Karpas-422 (cell line): ENCODE measurements at places on chromosomes 7 and 10. TPM values are rescaled to one million over a fixed set of nuclear protein-coding genes. Genes with fewer than 3 reads are reported as not detected.

Gene NET1
- total RNA-seq: 37.2 and 39.1 TPM in 2 replicates

Gene ANKRD61
- 0.22 and 0.71 TPM in 2 replicates for total RNA-seq

- H3K27me3 ChIP-seq: no peaks in the 10 kb centered on the region
- no peak for DNase-seq
- no peak within 1 kb of the TSS for H3K27ac ChIP-seq
- no peak within 1 kb of the TSS for H3K4me3 ChIP-seq
- no peaks in the 10 kb centered on the region for H3K4me1 ChIP-seq
Observed at GRCh38 chr10:49298983-49299815, at the start of gene C10orf71. TSS of gene C10orf71 (plus strand) at chr10:49299170. CDS start at chr10:49322546, 23,376 bp downstream.

DNA sequence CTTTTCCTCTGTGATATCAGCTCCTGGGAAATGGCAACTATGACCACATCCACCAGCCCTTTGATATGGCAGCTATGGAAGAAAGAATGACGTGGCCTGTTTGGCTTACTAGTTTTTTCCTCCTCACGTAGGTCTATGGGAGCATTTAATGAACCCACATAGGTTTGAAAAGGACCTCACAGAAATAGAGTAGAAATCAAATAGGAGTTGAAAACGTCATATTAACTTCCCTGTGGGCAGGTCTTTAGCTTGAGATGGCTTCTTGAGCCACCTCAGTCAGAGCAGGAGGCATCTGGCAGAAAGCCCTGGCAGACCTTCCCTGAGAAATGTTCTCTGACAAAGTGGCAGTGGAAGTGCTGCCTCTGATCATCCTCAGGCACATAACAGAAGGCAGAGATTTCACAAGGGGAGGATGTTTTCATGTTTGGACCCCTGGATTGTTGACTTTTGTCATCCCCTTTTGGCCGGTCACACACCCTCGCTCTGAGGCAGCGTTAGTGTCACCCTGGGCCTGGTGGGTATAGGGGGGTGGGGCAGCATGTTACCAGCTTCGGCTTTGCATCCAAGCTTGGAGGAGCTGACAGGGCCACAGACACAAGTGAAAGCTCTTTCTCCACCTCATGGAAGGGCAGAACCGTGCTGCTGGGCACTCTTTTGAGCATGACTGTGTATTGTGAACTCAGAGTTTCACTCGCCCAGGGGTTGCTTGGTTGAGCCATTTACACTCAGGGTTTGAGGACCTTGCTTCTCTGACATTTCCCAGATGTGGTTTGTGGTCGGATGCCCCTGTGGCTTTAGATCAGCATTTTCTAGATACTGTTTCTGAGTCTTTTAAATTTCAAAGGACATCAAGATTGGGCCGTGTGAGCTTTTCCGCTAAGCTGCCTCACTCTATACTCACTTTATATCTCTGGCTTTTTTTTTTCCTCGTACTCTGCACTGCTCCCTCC lies 184.2 kb downstream of the STK31 start:
- no peaks in the 10 kb centered on the region for H3K27me3 ChIP-seq
- no peaks in the 10 kb centered on the region for H3K36me3 ChIP-seq
- no peaks in the 10 kb centered on the region for H3K4me1 ChIP-seq
- H3K27ac ChIP-seq: no peak overlapping the region
- no peak overlapping the region for H3K4me3 ChIP-seq

Gene ST8SIA6
- total RNA-seq: not detected in 2 replicates

Gene ASL
- 19.4 and 51.3 TPM in 2 replicates for total RNA-seq

DNA sequence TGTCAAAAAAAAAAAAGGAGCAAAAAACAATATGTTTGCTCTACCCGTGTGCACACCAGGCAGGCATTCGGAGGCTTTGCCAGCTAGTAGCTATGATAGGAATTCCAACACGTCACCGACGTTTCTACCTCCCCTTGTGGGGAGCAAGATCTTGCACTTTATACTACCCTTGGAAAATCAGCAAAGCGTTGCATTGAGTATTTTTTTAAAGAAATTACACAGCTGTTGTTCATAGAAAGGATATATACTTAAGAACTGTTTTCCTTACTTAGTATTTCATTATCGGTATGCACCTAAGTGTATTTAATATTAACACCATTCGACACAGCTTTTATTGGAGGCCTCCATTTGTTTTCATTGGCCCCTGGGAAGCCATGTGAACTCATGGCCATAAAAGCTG lies 159.9 kb upstream of the MGMT start:
- no peaks in the 10 kb centered on the region for H3K4me1 ChIP-seq
- H3K36me3 ChIP-seq: no peaks in the 10 kb centered on the region
- no peaks in the 10 kb centered on the region for H3K27me3 ChIP-seq

- H3K4me1 ChIP-seq: no peaks in the 10 kb centered on the region
- no peak overlapping the region for H3K4me3 ChIP-seq
- no peaks in the 10 kb centered on the region for H3K27me3 ChIP-seq
- H3K36me3 ChIP-seq: no peaks in the 10 kb centered on the region
- no peak overlapping the region for H3K27ac ChIP-seq
Observed at GRCh38 chr10:52674474-52674873, 98.1 kb downstream of the MBL2 start.

GRCh38 chr10:75466001-75466400 lies 34.6 kb downstream of the LRMDA start:
- no peak for DNase-seq
- H3K36me3 ChIP-seq: no peaks in the 10 kb centered on the region
- no peak overlapping the region for H3K4me3 ChIP-seq
- no peak overlapping the region for H3K27ac ChIP-seq

DNA sequence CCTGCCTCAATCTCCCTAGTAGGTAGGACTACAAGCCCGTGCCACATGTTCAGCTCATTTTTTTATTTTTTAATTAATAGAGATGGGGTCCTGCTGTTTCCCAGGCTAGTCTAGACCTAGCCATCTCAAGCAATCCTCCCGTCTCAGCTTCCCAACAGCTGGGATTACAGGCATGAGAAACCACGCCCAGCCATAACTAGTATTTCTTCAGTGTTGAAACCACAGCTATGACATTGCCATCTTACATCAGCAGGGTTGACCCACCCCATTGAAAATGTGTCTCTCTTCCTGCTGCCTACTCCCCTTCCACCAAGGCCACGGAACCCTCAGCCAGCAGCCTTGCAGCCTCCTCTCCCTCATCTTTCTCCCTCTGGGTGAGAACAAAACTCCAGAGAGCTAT lies 62.1 kb upstream of the ZNF746 start:
- H3K36me3 ChIP-seq: peaks cover 5% of the 10 kb centered on the region; the same call in 1 of the 2 replicates
- H3K27me3 ChIP-seq: no peaks in the 10 kb centered on the region
- no peak overlapping the region for H3K27ac ChIP-seq
- no peaks in the 10 kb centered on the region for H3K4me1 ChIP-seq
- no peak for DNase-seq

Gene SORBS1
- 0.15 and 0.61 TPM in 2 replicates for total RNA-seq

- H3K4me3 ChIP-seq: no peak overlapping the region
- no peak for DNase-seq
- H3K27ac ChIP-seq: no peak overlapping the region
- no peaks in the 10 kb centered on the region for H3K4me1 ChIP-seq
Observed at GRCh38 chr10:102595293-102595692, 49.0 kb upstream of the TRIM8 start.

Gene SEMA3C
- not detected in 2 replicates for total RNA-seq

DNA sequence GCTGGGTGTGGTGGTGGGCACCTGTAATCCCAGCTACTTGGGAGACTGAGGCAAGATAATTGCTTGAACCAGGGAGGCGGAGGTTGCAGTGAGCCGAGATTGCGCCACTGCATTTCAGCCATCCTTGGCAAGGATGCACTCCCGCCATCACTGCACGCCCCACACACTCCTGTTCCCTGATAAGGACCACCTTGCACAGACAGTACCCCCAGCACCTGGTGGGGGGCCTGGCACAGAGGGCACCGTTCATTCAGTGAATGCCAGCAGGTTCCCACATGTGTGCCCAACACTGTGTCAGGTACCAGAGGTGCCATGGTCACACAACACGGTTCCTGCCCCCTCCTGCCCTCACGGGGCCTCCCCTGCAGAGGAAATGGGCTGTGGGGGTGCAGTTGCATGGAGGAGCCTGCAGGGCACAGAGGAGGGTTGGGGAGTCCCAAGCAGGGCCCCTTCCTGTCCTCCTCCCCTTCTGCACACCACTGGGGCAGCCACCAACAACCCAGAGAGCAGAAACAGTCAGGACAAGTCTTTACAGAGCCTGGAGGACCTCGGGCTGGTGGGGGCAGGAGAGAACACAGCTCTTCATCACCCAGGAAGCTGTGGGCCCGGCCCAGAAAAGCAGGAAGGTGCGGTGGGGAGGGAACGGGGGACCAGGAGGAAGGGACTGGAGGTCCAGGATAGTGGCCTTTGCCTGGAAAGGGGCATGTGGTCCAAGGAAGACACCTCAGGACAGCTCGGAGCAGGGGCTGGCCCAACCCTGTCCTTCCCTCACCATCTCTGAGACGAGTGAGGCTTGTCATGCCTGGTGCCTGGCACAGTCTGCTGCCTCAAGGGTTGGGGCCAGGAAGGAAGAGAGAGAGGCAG lies 7.1 kb downstream of the CRYGN start:
- no peaks in the 10 kb centered on the region for H3K36me3 ChIP-seq
- no peak overlapping the region for H3K27ac ChIP-seq
- peaks cover 4% of the 10 kb centered on the region; the same call in 1 of the 2 replicates for H3K4me1 ChIP-seq

GRCh38 chr10:17974505-17974904 lies 22.8 kb downstream of the SLC39A12 start:
- no peaks in the 10 kb centered on the region for H3K4me1 ChIP-seq
- H3K4me3 ChIP-seq: no peak overlapping the region
- DNase-seq: no peak
- H3K27ac ChIP-seq: no peak overlapping the region
- no peaks in the 10 kb centered on the region for H3K36me3 ChIP-seq

GRCh38 chr10:4725917-4726606 lies 99.9 kb upstream of the AKR1E2 start:
- H3K4me3 ChIP-seq: no peak overlapping the region
- no peaks in the 10 kb centered on the region for H3K27me3 ChIP-seq
- H3K27ac ChIP-seq: no peak overlapping the region
- no peaks in the 10 kb centered on the region for H3K4me1 ChIP-seq
- no peak for DNase-seq

DNA sequence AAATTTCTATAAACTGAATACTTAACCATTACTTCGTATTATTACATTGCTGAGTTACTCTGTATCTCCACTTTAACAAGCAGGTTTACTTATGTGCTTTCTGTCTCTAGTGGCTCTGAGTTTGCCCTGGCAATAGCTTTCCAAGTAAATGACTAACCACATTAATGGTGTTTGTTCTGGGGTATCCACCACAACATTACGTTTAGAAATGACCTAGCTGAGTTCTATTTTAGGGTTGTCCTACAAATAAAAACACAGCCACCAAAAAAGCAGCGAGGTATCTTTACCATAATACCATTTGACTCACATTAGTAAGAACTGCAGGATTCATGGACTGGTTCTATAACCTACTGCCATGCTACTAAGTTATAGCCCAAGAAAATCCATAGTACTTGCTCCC lies 83.1 kb downstream of the HIBADH start:
- H3K4me1 ChIP-seq: peaks cover 21% of the 10 kb centered on the region
- H3K27ac ChIP-seq: no peak overlapping the region
- no peaks in the 10 kb centered on the region for H3K27me3 ChIP-seq
- no peaks in the 10 kb centered on the region for H3K36me3 ChIP-seq
- DNase-seq: no peak

- no peaks in the 10 kb centered on the region for H3K4me1 ChIP-seq
- no peak overlapping the region for H3K4me3 ChIP-seq
- no peak for DNase-seq
Observed at GRCh38 chr7:74462707-74463100, 9.0 kb downstream of the GTF2IRD1 start.
